ENCODE measurements at places on chromosomes 4 and X.

- no peak for DNase-seq
Measured at GRCh38 chr4:45920861-45921260, 203.0 kb downstream of the GABRG1 start.

DNA sequence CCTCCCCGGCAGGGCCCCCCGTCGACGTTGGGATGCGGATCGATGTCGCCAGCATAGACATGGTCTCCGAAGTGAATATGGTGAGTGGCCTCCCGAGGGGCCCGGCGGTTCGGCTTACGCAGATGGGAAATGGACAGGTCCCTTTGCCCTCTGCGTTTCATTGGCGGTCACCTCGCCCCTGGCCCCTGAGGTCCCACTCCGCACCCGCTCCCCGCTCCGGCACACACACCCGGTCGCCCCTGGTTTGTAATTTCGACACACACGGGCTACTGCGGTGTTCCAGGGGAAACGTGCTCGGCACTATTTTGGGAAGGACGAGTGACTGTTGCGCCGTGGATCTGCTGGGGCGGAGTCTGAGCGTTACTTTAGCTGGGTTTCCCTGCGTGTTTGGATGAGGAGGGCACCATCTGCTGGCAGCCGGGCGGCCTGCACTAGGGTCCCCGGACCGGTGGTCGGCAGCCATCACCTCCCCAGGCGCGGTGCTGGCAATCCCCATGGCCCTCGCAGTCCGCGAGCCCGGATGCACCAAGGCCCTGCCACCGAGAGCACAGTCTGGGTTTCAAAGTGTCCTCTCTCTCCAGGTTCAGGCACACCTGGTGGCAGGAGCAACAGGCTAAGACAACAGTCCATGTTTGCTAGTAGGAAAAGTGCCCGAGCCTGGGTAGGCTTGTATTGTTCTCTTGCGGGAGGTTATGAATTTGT lies 1.2 kb downstream of the GABRB1 start:
- DNase-seq, result no peak

- DNase-seq, result no peak
Measured at GRCh38 chrX:39202641-39203040, 401.4 kb downstream of the MID1IP1 start.

DNA sequence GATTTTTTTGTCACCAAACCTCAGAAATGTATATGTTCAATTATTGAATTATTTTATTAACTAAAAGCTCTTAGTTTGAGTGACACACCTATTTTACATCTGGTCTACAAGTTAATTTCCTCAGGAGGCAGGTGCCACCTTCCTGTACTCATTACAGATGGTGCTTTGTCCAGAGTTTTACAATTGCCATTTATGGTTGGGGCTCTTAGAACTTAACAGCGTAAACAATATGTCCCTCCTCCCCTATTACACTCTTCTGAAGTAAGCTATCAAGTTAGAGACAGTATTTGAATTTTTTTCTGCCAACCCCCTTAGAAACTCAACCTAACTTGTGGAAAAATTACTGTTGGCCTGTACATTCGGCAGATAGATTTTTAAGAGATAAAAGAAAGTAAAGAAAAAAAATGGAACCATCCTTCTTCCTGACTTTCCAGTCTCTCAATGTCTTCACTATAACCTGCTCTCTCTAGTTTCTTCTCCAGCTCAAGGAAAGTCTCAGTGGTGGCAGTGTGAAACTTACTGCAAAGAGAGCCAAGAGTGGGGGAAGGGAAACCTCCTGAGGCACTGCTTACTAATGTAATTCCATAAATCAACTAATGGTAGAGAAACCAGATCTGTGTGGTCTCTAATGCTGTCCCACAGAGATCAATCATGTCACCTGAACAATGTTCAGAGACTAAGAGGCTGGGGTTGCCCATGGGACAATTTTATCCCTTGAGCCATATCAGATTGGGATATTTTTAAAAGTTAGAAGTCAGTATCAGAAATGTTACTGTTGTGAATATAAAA lies 7.8 kb downstream of the CXXC4 start:
- DNase-seq, result no peak

DNA sequence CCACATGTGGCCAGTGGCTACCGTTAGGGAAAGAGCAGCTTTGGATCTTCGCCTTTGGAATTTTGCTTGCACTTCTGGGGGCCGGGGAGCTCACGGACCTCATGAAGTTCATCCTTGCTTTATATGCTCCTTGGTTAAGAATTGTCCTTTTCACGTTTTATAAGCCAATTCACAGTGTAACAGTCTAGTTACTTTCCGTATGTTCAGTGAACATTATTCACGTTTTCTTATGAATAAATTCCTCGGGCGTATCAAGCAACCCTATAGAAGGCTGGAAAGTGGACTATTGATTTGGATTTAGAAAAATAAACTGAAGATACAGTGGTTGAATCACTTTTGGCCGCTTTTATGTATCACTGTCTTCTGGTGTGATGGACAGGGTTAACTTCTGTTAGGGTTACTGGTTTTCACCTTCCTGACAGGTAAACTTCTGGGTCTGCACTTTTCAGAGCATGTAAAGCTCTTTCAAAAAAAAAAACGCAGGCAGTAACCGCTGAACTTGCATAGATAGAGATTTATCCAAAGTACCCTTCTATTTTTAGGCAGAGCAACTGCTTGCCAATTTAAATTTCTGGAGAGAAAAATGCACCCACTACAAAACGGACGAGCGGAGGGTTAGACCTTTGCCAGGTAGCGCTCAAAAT lies 569 bp upstream of the PDLIM5 start:
- no peak for DNase-seq
